ENCODE measurements at places on chromosomes 3 and 15.

GRCh38 chr15:91223863-91224262 lies 123.8 kb downstream of the SV2B start:
- DNase-seq: no peak

DNA sequence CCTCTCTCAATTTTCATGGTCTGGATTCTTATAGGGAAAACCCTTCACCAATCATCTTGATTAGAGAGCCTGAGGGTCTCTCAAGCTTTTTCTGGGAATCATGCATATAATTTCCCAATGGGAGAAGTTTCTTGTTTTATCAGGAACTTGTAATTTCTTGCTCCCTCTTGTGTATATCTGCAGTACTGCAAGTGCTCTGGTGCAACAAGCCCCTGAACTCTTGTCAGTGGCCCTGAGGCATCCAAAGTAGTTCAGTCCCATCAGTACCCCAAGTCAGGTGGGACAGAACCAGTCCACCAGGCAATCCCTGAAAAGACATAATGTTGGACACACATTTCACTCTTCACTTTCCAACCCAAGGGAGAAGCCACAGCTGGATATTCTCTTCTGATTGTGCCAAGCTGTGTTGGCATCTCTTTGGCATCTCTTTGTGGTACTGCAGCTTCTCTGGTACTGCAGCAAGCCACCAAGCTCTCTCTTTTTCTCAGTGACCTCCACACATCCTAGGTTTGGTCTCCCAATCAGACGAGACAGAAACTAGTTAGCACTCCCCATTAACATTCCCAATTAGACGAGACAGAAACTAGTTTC lies 214.5 kb downstream of the ZIC4 start:
- DNase-seq: no peak

DNA sequence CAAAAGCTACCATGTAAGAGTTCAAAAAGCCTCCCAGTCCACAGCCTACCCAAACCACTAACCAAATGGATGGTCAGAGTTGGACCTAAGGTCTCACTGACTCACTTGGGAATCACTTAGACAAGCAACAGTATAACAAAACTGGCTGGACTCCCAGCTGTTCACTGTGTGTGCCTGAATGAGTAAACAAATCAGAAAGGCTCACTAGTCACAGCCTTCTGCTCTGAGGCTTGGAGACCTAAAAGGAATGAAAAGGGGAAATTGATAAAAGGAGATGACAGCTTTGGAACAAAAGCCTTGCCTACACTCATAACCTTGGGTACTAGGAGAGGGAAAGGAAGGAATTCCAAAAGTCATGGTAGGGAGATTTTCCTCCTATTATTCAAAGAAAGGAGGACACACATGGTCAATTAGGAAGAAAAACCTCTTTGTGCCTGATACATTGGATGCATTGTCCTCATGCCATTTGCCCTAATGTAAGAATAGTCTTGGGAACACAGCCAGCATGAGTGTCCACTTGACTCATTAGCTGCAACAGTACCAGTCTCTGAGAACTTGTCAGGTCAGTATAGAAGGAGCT lies 92.3 kb downstream of the FRMD5 start:
- DNase-seq: no peak

- DNase-seq: no peak
Measured at GRCh38 chr3:54863366-54863765, 64.5 kb downstream of the LRTM1 start.

DNA sequence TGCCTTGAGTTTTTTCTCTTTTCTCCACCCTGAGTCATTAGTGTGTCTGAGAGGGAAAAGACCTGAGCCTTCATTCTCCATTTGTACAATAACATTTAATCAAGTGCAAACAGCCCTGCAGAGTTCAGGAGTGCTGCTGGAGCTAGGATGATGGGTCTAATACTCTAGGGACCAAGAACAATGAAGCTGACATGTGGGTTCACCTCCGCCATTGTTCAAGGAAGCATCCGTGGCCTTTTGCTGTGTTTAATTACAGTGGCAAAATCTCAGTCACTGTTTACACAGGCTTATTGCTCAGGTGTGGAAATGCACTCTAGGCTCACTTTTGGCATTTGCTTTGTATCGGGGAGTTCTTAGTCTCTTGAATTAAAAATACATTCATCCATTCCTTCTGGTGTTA lies 259.6 kb downstream of the LRTM1 start:
- DNase-seq: no peak
